T-helper 2 cell (primary cell): ENCODE measurements at places on chromosomes 1 and 21.

DNA sequence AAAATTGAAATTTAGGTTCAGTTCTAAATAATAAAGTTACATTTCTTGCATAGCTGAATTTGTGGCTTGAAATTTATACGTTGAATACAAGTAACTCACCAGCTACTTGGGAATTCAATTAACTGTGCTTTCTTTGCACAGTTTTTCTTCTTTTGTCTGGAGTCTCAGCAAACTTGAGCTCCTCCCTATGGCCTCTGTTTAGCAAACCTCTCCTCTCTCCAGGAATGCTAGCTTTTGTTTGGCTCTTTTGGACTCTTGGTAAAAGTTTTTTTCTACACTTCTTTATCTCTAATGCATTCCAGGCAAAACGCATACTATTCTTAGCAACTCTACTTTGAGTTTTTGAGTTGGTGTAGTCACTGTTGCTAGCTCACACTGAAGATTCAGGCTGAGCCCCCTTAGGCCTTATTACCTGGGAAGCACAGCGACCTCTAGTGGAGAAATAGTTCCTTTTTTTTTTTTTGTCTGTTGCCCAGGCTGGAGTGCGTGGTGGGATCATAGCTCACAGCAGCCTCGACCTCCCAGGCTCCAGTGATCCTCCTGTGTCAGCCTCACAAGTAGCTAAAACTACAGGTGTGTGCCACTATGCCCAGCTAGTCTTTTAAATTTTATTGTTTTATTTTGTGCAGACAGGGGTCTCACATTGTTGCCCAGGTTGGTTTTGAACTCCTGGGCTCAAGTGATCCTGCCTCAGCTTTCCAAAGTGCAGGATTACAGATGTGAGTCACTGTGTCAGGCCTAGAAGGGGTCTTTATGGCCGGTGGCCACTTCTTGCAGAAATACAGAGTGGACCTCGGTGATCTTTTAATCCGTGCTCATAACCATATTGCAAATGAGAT lies 61.7 kb downstream of the CASQ2 start:
- DNase-seq = peak; percentile 60

- DNase-seq = no peak
Measured at GRCh38 chr1:175114996-175115395, 47.4 kb downstream of the TNN start.

DNA sequence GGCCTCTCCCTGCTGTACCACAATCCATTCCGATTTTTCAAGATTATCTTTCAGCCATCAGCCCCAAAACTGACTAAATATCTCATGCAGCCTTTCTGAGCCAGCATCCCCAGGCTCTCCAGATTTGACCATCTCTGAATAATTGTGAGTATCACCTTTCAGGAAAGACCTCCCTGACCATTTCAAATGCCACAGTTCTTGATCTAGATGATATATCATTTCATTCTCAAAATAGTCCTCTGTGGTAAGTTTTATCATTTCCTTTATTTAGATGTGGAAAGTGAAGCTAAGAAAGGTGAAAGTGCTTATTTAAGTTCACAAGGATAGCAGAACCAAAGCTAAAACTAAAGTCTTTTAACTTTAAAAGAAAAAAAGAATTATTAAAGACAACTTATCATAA lies 244.0 kb downstream of the PLPP3 start:
- no peak for DNase-seq

- DNase-seq = no peak
Measured at GRCh38 chr1:222521299-222522104, 26.4 kb downstream of the HHIPL2 start.
